Bladder microvascular endothelial cell (primary cell): ENCODE measurements at places on chromosomes 2 and 18. TPM values are rescaled to one million over a fixed set of nuclear protein-coding genes. Genes with fewer than 3 reads are reported as not detected.

The FBXO48 gene
- total RNA-seq: 0.16 and 0.50 TPM in 2 replicates

The LYPD6 gene
- 1.5 and 15.9 TPM in 2 replicates for total RNA-seq

The CFC1 gene
- not detected in 2 replicates for total RNA-seq

The SLC9A2 gene
- total RNA-seq: under 0.01 TPM in 2 replicates

The PARD3B gene
- 3.2 and 41.0 TPM in 2 replicates for total RNA-seq

The LOXHD1 gene
- total RNA-seq: 0.06 and 0.16 TPM in 2 replicates

The CFAP210 gene
- not detected in 2 replicates for total RNA-seq

The NGEF gene
- 0.16 and 0.19 TPM in 2 replicates for total RNA-seq

The RNF152 gene
- 22.8 and 123 TPM in 2 replicates for total RNA-seq

The ONECUT2 gene
- total RNA-seq: 0.06 TPM in 1 of 2 replicates, not detected in the other

The IL1RL1 gene
- total RNA-seq: 3.1 and 3.3 TPM in 2 replicates

The RIT2 gene
- not detected in 2 replicates for total RNA-seq

The REG3G gene
- not detected in 2 replicates for total RNA-seq
